CD4-positive, alpha-beta T cell treated with Interferon alpha-2 for 1 hour (primary cell): ENCODE measurements at places on chromosomes 12 and 14.
A peak's percentile ranks its signal among the peaks of the same experiment; 100 is the strongest.

DNA sequence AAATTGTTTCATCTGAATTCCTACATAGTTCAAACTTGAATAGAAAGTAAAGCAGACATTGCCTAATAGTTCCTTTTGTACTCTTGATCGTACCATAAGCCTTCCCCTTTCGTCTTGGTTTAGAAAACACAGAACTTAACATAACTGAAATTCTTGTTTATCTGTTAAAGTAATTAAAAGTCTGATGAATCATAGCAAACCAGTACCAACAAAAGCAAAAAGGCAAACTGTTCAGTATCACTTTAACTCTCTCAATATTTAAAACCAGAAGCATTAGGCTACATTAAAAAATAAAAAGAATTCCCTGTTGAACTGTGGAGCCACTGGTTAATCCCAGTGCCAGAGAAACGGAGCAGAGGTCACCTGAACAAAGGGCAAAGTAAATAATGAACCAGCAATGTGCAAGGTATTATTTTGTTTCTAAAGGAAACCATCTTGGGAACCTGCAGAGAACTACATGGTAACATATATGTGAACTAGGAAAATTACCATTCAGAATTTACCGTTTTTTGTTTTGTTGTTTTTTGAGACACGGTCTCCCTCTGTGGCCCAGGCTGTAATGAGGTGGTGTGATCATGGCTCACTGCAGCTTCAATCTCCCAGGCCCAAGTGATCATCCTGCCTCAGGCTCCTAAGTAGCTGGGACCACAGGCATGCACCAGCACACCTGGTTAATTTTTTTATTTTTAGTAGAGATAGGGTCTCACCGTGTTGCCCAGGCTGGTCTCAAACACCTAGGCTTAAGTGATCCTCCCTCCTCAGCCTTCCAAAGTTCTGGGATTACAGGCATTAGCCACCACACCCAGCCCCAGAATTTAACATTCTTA, 17.1 kb upstream of the HIGD1C start:
- DNase-seq: no peak

GRCh38 chr14:76355771-76356170, 20.2 kb upstream of the ESRRB start:
- no peak for DNase-seq

DNA sequence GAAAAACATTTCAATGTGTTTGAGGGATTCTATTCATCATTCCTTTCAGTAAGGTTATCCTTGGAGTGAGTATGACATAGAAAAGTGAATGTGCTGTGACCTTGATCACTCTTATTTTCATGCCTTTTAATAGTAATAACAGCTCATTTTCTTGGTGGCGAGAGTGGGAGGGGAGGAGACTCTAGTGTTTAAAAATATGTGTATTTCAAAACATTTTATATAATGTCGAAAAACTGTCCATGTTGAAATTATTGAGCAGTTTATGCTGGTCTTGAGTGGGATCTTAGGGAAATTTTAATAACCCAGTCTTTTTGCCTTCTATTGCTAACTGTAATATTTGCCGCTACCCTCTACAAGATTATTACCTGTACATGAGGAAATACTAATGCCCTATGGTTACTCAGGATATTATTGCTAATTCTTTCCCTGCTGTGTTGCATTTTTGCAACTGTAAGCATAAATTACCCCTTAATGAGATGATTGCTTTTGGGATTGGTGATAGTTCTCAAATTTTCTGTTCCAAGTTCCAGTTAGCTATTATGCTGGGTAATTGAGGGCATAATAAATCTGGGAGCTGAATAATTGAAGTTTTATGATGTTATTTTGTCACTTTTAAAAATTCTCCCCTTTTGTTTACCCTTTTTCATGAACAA, 21.9 kb downstream of the ATF7IP start:
- peak; percentile 37 for DNase-seq

- no peak for DNase-seq
These were observed 7.0 kb downstream of the MLXIP start for GRCh38 chr12:122085591-122085990.

DNA sequence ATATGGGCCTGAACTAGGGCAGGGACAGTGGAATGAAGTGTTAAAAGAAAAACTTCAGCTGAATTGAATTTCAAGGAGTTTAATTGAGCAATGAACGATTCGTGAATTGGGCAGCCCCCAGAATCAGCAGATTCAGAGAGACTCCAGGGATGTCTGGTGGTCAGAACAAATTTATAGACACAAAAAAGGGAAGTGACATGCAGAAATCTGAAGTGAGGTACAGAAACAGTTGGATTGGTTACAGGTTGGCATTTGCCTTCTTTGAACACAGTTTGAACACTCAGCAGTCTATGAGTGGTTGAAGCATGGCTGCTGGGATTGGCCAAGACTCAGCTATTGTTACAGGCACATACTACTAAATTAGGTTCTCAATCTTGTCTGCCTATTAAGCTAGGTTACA, 9.7 kb upstream of the TBPL2 start:
- no peak for DNase-seq

GRCh38 chr14:22097072-22097471, 423.5 kb upstream of the OR4E1 start:
- no peak for DNase-seq

- no peak for DNase-seq
These were observed 84.8 kb upstream of the LRFN5 start for GRCh38 chr14:41521891-41522290.
